ENCODE measurements at places on chromosomes 3 and 15. TPM values are rescaled to one million over a fixed set of nuclear protein-coding genes. Genes with fewer than 3 reads are reported as not detected.
A peak's percentile ranks its signal among the peaks of the same experiment; 100 is the strongest.

Gene P2RY14
- 0.49 TPM for total RNA-seq

Gene EIF4E3
- total RNA-seq, result 25.3 TPM

DNA sequence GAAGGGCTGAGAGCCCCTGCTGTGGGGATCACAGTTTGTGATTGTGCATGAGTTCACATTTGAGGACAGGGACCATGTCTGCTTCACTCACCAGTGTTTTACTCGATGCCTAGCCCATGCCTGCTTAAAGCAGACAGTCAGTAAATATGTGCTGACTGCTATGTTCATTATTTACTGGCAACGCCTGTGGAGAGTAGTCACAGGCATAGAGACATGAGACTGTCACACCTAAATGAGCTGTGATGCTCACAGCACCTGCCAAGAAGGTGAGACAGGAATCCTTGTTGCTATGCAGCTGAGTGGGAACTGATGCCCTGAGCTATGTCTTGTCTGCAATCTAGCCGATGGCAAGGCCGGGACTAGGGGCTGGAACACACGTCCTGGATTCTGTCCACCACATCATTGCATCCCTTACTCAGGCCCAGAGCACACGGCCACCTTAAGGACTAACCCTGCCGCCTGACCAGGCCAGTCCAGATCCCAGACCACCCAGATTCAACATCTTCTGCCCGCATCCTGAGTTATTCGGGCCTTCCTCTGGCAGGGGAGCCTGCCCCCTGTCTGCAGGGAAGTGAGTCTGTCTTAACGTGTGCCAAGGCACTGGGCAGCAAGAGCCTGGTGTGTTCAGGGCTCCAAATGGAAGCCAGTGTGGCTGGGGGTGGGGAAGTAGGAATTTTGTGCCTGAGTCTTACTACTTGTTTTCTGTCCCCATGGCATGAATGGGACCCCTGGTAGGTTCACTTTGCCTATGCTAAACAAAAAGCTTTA lies 44.8 kb downstream of the FGD5 start:
- H3K4me1 ChIP-seq, result peaks cover 13% of the 10 kb centered on the region
- no peak overlapping the region for H3K4me3 ChIP-seq
- H3K27me3 ChIP-seq, result no peaks in the 10 kb centered on the region
- DNase-seq, result no peak

DNA sequence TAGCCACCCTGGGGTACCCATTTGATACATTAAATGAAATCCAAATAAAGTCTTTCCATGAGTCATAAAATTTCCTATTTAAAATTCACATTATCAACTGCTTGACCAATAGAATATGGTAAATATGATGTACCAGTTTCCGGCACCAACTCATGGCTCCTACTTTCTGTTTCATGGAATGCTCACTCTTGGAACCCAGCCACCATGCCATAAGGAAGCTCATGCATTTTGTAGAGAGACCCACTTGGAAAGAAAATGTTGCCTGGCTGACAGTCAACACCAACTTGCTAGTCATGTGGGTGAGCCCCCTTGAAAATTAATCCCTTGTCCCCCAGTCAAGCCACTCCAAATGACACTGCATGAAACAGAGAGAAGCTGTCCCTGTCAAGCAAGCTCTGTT lies 57.2 kb downstream of the WWTR1 start:
- DNase-seq, result no peak
- no peaks in the 10 kb centered on the region for H3K27me3 ChIP-seq
- H3K4me3 ChIP-seq, result no peak overlapping the region
- no peaks in the 10 kb centered on the region for H3K36me3 ChIP-seq

GRCh38 chr3:151391720-151392119 lies 7.2 kb upstream of the P2RY12 start:
- H3K27me3 ChIP-seq, result no peaks in the 10 kb centered on the region
- DNase-seq, result no peak
- no peak overlapping the region for H3K27ac ChIP-seq

- no peaks in the 10 kb centered on the region for H3K36me3 ChIP-seq
- H3K27ac ChIP-seq, result no peak overlapping the region
- no peaks in the 10 kb centered on the region for H3K4me1 ChIP-seq
- H3K4me3 ChIP-seq, result no peak overlapping the region
- H3K27me3 ChIP-seq, result no peaks in the 10 kb centered on the region
- DNase-seq, result no peak
These were observed 727.1 kb upstream of the NAALADL2 start for GRCh38 chr3:174132006-174132405.

DNA sequence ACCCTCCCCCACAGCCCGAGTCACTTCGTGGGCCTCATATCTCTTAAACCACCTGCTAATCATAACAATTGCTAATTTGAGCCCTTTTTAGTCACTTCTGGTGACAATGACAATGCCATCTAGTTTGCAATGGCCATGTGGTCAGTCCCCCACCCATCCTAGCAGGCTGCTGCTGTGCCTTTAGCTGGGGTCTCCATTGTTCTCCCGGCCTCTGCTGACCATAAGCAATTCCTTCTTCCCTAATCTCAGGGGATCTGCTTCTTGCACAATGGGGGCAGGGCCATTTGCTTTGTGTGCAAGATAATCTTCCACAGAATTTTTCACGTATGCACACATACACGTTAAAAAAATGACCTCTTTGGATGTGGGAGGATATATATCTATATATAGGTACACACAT lies 406.1 kb upstream of the ONECUT1 start:
- no peak for DNase-seq
- no peak overlapping the region for H3K27ac ChIP-seq
- no peaks in the 10 kb centered on the region for H3K36me3 ChIP-seq
- H3K4me1 ChIP-seq, result no peaks in the 10 kb centered on the region
- H3K4me3 ChIP-seq, result no peak overlapping the region

DNA sequence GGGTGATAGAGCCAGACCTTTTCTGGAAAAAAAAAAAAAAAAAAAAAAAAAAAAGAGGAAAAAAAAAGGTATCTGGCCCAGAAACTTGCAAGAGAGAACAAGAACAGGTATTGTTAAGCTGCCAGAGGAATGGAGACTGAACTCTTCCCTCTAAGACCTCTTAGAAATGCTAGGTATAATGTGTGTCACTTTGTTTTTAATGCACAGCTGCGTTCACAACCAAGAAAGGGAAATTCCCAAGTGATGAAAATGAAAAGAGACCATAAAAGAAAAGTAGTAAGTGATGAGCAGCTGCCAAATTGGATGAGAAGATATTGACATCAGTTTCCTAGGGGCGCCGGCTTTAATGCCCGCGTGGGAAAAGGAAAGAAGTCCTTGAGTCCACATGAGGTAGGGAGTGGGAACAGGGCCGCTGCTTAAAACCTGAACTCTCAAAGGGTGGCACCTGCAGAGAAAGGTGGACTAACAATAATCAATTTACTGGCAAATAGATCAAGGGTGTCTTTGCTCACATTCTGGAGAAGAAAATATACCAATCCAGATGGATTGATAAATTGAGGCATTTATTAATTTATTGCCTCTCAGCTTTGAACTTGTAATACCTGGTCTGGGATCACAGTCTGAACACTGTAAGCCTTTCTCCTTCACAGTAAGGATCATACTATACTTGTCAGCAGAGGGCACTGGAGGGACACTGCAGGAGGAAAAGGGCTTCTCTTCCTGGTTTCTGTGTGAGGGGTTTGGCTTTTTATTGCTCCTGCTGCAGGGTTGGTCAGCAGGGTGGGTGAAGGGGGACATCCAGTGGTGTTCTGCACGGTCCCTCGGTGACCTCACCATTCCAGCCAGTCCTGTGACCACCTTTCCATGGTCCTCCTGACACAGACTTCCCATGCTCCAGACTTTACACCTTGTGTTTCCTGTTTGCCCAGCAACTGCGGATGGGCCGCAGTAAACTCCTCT lies 131.6 kb downstream of the AQP9 start:
- no peak for DNase-seq
- no peak overlapping the region for H3K27ac ChIP-seq
- H3K4me3 ChIP-seq, result no peak overlapping the region

DNA sequence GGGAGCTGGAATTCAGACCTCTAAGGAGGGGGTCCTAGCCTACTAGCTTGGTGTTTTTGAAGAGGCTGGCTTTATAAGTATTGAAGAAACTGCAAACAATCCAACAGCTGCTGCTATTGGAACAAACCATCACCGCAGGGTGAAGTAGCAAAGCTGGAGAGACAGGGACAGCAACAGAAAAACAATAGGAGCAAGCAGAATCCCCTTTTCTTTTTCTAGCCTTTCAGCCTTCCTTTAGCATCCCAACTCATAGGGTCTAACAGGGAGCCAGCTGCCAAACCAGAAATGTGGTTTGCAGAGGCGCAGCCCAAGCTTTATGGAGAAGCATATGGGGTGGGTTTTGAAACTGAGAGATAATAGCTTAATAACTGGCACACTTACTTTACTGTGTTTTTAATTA lies 106.2 kb upstream of the CHMP2B start:
- H3K27me3 ChIP-seq, result no peaks in the 10 kb centered on the region
- no peaks in the 10 kb centered on the region for H3K36me3 ChIP-seq
- no peak for DNase-seq
- H3K4me1 ChIP-seq, result no peaks in the 10 kb centered on the region

- DNase-seq, result no peak
- H3K4me1 ChIP-seq, result peaks cover 62% of the 10 kb centered on the region
- peak overlapping the region; percentile 87 for H3K4me3 ChIP-seq
- no peaks in the 10 kb centered on the region for H3K36me3 ChIP-seq
- no peaks in the 10 kb centered on the region for H3K27me3 ChIP-seq
These were observed 562 bp downstream of the NBEAL2 start for GRCh38 chr3:46979958-46980497.

GRCh38 chr3:181176601-181177000 lies 187.1 kb upstream of the DNAJC19 start:
- H3K36me3 ChIP-seq, result no peaks in the 10 kb centered on the region
- H3K27ac ChIP-seq, result no peak overlapping the region
- DNase-seq, result no peak
- H3K27me3 ChIP-seq, result no peaks in the 10 kb centered on the region
